Hippocampal formation (tissue), 2 donors: ENCODE measurements at places on chromosomes 4 and X.

- DNase-seq: no peak
Observed at GRCh38 chr4:78669453-78669852, 106.7 kb upstream of the BMP2K start.

DNA sequence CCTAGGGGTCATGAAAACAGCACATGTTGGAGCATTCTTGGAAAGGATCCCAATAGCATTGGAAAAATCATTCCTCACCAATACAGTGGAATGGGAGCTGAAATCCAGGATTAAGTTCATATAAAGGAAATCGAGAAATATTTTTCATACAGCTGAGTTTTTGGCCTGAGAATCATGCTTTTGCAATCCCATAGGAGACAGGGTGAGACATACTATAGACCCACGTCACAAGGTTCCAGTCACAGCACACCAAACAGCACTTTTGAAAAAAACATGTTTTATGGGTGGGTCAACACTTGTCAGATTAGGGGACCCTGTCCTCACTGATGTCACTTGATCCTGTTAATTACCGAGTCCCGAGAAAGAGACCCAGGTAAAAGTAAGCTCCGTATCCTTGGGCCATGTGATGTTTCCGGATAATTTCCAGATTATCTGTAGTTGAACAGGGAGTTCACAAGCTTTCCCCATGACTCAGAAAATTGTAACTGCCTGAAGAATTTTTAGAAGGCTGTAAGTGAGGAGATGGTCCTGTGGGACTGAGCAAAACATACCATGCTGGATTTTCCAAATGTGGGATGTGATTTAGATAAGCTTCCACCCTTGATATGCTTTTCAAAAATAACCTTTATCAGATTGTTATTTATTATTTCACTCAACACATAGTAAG is 80.9 kb upstream of the TLR3 start:
- no peak for DNase-seq

DNA sequence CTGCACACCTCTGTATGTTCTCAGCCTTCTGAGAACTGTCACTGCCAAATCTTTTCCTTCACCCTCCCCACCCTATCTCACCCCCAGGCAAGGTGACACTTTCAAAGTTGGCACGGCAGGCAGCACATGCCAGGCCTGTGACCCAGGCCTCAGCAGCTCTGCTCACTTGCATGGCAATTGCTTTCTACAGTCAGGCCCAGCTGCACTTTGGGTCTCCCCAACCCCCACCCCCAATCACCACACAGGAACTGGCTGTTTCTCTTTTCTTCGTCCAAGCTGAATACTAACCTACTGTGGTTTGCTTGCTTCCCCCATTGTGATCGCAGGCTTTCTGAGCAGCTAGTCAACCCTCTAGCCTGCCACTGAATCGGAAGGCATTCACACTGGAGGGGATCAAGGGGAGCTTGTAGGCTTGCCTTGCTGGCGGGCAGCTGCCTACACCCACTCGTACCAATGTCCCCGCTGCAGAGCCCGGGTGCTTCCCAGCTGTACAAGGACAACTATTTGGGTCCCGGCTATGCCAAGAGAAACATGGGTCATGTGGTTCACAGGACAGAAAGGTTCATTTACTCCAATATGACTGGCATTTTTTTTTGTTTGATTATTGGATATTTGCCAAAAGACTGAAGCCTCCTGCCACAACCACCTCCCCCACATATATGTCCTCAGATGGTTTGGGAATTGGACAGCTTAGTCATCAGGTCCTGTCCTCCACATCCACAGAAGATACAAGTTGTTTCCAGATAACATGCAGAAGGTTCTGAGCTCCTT is 28.1 kb downstream of the SLC25A43 start:
- no peak for DNase-seq

GRCh38 chrX:28920153-28920943 is 333.1 kb downstream of the IL1RAPL1 start:
- DNase-seq: peak; percentile 44
